ENCODE measurements at places on chromosomes 11 and 22. TPM values are rescaled to one million over a fixed set of nuclear protein-coding genes. Genes with fewer than 3 reads are reported as not detected.
A peak's percentile ranks its signal among the peaks of the same experiment; 100 is the strongest.

Gene FGF4
- total RNA-seq = 3.3 TPM

DNA sequence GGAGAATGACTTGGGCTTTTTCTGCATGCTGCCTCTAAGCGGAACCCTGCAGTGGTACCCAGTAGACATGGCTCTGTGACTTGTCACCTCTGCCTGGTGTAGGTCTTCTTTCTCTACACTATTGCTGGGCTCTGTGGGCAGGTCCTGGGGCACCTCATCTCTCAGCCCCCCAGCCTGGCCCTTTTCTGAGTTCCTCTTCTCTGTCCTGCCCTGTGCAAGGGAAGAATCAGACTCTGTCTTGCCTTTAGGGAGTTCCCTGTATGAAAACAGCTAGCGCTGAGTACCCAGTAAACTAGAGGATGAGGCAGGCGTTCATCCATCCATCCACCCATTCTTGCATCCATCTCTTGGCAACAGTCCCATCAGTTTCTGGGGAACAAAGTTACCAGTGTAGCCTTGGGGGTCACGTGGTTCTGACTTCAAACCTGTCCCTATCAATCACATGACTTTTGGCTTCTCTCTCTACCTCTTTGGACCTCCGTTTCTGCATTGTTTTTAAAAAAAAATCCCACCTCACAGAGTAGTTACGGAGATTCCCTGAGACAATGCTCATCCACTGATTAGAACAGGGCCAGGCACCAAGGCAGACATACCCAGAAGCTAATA lies 86.4 kb upstream of the WNT11 start:
- no peak for DNase-seq

Gene DLG2
- 14.6 TPM for total RNA-seq

- peak; percentile 28 for DNase-seq
Observed at GRCh38 chr11:19460718-19461405, 220.1 kb upstream of the E2F8 start.

- DNase-seq = no peak
Observed at GRCh38 chr11:111555255-111555654, 14.7 kb downstream of the LAYN start.

Gene H19
- total RNA-seq = 642 TPM
